Fibroblast of skin of right biceps (primary cell): ENCODE measurements at places on chromosomes 11 and 22.

DNA sequence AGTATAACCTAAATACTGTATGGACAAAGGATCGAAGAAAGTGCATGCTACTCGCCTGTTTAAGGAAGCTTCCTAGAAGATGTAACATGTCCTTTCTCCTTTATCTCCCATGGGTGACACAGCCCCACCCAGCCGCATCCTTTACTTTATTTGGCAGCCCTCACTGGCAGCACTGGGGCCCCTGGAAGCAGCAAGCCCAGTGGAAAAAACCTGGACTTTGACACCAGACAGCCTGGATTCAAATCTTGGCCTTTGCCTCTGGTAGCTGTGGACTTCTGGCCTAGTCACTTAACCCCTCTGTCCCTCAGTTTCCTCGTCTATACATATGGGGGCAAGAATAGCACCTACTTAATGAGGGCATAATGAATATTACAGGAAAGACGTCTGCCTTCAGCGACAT, 67.1 kb downstream of the MYEOV start:
- no peak for DNase-seq

GRCh38 chr11:44740967-44741366, 14.2 kb downstream of the TSPAN18 start:
- no peak for DNase-seq

DNA sequence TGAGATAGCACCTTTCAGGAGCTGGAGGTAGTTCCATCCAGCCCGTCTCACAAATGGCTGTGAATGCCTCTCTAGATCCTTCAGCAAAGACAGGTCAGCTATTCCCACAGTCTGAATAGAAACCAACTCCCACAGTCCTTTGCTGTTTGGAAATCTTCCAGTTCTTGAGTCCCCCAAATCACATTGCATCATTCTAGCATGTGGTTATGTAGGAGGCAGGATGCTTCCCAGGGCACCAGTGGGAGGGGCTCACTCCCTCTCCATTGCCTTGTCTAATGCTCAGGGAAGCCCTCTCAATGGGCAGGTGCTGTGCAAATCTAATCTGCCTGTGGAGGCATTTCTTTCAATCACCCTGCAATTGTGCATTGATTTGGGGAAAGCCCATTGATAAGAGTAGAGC, 14.6 kb downstream of the NAV2 start:
- DNase-seq, result peak; percentile 70

- peak; percentile 53 for DNase-seq
Measured at GRCh38 chr11:207863-208180, 314 bp downstream of the RIC8A start.

GRCh38 chr22:26287382-26288225, 118.3 kb downstream of the SEZ6L start:
- DNase-seq, result no peak

DNA sequence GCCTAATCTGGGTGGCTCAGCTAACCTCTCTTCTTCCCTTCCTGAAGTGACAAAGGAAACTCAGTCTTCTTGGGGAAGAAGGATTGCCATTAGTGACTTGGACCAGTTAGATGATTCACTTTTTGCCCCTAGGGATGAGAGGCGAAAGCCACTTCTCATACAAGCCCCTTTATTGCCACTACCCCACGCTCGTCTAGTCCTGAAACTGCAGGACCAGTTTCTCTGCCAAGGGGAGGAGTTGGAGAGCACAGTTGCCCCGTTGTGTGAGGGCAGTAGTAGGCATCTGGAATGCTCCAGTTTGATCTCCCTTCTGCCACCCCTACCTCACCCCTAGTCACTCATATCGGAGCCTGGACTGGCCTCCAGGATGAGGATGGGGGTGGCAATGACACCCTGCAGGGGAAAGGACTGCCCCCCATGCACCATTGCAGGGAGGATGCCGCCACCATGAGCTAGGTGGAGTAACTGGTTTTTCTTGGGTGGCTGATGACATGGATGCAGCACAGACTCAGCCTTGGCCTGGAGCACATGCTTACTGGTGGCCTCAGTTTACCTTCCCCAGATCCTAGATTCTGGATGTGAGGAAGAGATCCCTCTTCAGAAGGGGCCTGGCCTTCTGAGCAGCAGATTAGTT, 14.2 kb upstream of the UVRAG start:
- no peak for DNase-seq

DNA sequence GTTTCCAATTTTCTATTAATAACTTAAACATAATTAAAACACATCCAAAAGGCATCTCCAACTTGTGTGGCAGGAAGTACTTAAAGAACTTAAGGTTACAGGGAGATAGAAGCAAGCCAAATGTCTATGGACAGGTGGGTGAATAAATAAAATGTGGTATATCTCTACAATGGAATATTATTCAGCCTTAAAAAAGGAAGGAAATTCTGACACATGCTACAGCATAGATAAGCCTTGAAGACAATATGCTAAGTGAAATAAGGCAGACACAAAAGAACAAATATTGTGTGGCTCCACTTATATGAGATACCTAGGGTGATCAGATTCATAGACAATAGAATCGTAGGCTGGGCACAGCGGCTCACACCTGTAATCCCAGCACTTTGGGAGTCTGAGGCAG, 109.6 kb downstream of the WT1 start:
- no peak for DNase-seq

DNA sequence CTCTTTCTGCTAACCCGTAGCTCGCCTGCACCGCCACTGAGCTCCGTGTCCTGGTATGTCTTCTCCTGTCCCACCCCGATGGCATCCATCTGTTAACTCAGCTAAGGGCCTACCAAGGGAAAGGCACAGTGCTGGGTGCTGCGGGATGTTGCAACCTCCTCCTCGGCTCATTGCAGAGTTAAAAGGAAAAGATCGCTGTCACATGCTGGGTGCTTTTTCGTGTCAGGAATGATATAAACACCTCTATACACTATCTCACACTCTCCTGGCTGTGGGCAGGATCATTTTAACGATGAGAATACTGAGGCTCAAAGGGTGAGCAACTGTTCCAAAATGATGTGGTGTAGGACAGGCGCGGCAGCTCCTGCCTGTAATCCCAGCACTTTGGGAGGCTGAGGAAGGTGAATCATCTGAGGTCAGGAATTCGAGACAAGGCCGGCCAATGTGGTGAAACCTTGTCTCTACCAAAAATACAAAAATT, 10.1 kb downstream of the TXN2 start:
- DNase-seq, result peak; percentile 73

GRCh38 chr11:96456111-96456510, 66.3 kb downstream of the JRKL start:
- DNase-seq, result no peak

- DNase-seq, result no peak
Measured at GRCh38 chr11:1760351-1761109, 3.2 kb downstream of the CTSD start.

- no peak for DNase-seq
Measured at GRCh38 chr11:63508009-63508408, 2.1 kb downstream of the LGALS12 start.

DNA sequence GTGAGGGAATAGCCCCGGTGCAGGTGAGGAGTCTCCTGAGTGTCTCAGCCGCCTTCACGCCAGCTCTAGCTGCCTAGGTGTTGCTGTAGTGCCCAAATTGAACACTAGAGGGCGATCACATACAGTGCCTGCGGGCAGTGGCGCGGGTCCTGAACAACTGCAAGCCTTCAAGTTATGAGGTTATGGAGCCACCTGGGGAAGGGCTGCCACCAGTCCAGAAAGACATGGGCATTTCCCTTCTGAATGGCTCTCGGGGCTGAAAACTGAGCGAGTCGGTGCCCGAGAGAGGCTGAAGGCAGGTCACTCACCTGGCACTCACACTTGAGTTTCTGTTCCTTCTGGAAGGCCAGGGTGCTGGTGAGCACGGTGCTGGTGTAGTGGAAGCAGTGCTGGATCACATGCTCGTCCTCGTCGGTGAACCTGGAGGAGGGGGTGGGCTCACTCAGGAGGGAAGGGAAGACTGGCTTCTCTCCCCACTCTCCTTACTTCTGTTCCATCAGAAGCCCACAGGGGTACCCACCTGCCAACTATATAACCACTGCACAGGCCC, 88.4 kb downstream of the PDE2A start:
- DNase-seq, result peak; percentile 45

DNA sequence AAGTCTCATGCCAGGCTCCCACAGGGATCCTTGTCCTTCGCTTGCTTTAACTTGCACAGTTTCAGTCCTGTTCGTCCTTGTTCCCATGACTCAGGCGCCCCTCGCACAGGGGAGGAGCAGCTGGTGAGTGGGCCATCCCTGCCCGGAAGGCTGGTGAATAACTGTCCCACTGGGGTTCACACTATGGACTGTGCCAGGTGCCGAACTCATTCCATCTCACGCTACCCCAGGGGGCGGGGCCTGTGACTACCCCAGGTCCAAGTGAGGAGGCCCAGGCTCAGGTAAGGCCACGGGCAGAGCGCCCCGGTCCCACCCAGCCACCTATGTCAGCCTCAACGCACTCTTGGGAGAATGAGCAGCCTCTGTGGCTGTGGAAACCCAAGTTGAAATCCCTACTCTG, 7.2 kb upstream of the CARD10 start:
- peak; percentile 79 for DNase-seq

- DNase-seq, result peak; percentile 48
Measured at GRCh38 chr11:120863359-120863758, 160.5 kb upstream of the TBCEL start.

DNA sequence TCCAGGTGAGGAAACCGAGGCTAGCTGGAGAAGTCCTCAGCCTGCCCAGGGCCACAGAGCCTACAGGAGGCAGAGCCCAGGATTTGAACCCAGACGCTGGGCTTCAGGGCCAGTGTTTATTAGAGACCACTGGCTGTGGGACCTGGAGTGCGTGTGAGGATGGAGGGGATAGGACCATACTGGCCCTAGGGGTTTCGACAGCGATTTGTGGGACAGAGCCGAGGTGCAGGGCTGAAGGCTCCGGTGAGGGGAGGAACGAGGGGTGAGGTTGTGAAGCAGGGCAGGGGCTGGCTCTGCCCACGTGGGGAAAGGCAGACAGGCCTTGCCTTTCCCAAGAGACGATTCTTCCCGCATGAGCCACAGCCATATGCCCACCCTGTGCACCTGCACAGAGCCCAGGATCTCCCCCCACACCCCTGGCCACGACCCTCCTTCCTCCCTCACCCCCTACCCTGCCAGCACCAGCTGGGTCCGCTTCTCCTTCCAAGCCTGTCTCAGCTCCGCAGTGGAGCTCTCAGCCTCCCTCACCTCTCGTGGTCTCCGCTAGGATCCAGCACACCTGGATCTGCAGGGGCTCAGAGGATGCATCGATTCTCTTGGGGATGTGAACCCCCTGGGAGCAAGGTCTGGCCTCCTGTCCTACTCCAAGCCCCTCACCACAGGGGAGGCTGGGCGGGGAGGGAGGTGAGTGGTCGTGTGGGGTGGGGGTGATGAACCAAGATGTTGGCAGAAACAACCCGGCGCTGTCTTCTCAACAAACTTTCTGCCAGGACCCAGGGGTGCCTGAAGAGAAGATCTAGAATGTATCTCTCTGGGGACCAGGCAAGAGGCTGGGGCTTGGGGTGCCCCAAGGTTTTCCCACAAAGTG, 58.4 kb downstream of the RTL6 start:
- no peak for DNase-seq

DNA sequence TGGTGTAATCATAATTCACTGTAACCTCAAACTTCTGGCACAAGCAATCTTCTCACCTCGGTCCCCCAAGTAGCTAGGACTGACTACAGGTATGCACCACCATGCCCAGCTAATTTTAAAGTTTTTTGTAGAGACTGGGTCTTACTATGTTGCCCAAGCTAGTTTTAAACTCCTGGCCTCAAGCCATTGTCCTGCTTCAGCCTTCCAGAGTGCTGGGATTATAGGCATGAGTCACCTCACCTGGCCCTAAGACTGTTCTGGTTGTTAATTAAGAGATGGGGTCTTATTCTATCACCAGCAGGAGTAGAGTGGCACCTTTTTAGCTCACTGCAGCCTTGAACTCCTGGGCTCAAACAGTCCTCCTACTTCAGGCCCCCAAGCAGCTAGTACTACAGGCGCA, 52.0 kb upstream of the DEPDC7 start:
- no peak for DNase-seq

- no peak for DNase-seq
Measured at GRCh38 chr11:125163431-125164063, 1.0 kb upstream of the PKNOX2 start.

DNA sequence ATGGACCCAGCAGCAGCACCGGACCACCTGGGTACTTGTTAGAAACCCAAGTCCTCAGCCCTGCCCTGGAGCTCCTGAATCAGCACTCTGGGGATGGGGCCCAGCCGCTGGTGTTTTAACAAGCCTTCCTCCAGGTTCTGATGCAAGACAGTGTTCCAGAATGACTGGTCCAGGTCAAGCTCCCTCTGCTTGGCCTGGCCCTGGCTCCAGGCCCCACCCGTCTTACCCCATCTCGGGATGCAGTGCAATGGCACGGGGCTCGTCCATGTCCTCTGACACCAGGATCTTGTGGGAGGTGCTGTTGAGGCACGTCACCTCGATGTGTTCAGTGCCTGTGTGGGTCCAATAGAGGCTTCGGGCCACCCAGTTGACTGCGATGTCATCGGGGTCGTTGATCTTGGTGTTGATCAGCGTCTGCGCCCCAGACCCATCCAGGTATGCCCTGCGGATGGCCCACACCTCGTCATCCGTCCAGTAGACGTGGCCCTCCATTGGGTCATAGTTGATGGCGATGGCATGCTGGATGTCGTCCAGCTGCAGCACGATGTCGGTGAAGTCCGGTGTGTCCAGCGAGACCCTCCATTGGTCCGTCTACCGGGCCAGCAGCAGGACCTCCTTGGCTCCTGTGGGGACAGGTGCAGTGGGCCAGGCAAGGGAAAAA, 140.3 kb downstream of the CRYBB2 start:
- no peak for DNase-seq

- no peak for DNase-seq
Measured at GRCh38 chr11:60241786-60242185, 1.2 kb downstream of the MS4A4E start.

DNA sequence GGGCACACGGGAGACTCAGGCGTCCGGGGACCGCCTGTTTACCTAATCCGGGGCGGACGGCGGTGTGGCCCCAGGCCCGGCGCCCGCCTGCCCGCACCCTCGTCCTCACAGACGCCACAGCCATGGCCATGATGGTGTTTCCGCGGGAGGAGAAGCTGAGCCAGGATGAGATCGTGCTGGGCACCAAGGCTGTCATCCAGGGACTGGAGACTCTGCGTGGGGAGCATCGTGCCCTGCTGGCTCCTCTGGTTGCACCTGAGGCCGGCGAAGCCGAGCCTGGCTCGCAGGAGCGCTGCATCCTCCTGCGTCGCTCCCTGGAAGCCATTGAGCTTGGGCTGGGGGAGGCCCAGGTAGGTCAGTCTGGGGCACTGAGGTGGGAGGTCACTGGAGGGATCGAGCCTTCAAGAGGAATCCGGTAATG, 10.0 kb upstream of the RAB1B start:
- DNase-seq, result no peak

DNA sequence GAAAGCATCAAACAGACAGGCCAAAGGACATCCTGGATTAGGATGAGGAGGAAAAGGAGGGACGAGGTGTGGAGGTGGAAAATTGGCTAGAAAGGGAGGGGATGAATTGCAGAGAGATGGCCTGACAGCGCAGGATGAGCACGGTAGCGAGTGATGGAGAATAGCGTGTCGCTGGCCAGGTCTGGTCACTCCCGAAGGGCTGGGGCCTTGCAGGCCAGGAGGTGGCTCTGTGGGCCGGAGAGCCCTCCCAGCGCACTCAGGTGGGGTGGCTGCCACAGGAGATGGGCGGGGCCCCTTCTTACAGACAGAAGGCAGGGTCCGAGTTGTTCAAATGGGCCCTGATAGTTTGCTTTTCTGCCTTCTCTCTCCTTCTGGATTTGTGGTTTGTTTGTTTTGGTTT, 37.1 kb upstream of the THY1 start:
- no peak for DNase-seq

GRCh38 chr11:2885017-2885677, 428 bp downstream of the CDKN1C start:
- DNase-seq, result peak; percentile 66
